ENCODE measurements at places on chromosomes 13 and 19.

GRCh38 chr19:11096210-11096841 lies 7.1 kb downstream of the LDLR start:
- peak; percentile 81 for DNase-seq

DNA sequence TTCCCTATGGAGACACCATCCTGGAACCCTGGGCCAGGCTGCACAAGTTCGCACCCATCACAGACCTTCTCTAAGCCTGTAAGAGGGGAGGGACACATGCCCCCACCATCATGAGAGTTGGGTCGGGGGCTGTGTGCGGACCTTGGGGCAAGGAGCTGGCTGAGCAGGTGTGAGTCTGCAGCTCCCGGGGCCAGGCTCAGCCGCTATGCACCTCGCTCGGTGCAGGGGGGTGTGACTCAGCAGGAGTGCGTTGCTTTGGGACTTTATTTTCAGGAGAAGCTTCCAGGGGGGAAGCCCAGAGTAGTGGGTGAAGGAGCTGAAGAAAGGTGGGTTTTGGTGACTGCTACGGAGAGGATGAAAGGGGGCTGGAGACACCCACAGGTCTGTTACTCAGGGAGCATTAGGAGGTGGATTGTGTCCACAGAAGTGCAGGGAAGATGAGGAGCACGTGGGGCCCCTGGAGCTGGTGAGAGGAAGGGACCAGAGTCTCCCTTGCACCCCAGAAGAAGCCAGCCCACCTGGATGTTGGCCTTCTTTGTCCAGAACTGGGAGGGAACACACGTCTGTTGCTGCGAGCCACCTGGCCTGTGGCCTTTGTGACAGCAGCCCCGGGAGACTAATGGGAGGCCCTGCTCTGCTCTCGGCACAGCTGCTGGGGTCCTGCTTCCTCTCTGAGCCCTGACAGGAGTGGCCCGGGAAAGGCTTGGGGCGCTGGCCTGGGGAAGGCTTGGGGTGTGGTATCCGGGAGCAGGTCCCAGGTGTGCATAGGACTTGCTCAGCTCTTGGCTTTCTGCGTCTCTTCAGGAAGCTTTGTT lies 162.6 kb downstream of the TEX29 start:
- no peak for DNase-seq

GRCh38 chr13:48493851-48494250 lies 39.0 kb downstream of the RCBTB2 start:
- peak; percentile 74 for DNase-seq

DNA sequence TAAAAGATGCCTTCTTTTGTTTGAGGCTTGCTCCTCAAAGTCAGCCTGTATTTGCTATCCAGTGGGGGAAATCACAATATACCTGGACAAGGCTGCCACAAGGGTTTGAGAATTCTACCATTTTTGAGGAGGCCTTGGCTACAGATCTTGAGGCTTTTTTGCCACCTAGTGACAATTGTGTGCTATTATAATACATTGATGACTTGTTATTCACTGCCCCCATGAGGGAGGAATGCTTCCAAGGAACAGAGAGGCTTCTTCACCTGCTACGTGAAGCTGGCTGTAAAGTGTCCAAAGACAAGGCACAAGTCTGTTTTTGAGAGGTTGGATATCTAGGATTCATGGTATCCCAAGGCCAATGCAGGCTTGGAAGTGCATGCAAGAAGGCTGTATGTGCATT lies 72.5 kb downstream of the ZNF708 start:
- peak; percentile 4 for DNase-seq

DNA sequence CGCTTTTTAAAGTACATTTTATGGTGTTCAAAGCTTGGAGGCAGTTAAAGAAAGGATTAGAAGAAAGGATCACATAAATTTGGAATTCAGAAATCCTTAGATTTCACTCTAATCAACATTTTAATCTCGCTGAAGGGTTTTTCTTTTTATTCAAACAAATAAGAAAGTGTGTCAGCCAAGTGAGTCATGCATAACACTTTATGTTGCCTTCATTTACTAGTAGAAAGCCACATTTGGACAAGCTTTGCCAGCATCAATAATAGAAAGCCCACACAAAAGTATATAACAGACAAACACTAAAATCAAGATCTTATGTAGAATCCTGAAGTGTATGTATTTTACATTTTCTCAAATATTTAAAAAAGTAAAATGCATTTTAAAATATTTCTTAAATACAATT lies 154.9 kb upstream of the TRPC4 start:
- DNase-seq: no peak

GRCh38 chr13:35720290-35720689 lies 243.8 kb upstream of the MAB21L1 start:
- DNase-seq: no peak

GRCh38 chr19:30799865-30800755 lies 427.9 kb downstream of the ZNF536 start:
- peak; percentile 8 for DNase-seq

DNA sequence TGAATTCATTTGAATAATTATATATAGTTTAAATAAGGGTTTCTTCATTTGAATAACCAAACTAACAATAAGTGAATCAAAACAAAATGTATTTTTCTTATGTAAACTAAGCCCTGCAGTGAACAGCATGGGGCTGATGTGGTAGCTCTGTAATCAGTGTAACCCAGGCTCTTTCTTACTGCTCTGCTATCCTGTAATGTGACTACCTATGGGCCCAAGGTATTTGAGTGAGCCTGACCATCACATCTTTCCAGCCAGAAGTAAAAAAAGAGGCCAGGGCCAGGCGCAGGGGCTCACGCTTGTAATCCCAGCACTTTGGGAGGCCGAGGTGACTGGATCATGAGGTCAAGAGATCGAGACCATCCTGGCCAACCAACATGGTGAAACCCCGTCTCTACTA lies 494.6 kb downstream of the DCT start:
- DNase-seq: no peak

DNA sequence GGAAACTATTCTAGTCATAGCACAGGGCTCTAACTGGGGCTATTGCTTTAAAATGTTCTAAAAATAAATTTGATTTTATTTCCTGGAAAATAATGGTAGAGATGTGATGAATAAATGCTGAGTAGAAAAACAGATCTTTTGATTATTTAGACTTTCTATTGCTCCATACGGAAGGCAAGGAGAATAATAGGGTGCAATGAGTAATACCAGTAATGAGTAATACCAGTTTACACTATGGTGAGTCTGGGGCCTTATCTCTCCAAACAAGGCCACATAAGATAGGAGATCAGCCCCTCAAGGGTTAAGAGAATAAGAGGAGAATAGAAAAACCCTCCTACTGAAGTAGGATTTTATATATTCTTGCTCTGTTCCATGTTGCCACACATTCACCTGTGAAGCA lies 390.4 kb downstream of the KLF5 start:
- no peak for DNase-seq

GRCh38 chr13:30224732-30225131 lies 82.6 kb downstream of the KATNAL1 start:
- DNase-seq: peak; percentile 12

DNA sequence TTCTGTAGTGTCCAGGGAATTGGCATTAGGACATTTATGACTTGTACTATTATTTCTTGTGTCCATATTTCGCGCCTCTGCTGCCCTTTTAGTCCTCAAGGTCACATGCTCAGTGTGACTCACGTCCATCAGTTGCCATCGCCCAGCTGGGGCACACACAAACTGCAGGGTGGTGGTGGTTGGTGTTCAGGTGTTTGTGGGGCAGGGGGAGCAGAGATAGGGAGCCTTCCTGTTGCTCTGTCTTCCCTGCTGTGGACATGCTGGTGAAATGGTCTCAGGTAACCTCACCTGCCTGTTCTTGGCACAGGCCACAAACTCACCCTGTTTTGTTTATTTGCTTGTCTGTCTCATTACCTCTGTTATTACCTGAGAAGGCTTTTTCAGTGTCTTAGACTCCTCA lies 22.4 kb downstream of the PRR12 start:
- DNase-seq: no peak
